ENCODE measurements at places on chromosomes 5 and 9.

- DNase-seq, result no peak
Observed at GRCh38 chr9:29838491-29839020, 2265.3 kb upstream of the C9orf72 start.

DNA sequence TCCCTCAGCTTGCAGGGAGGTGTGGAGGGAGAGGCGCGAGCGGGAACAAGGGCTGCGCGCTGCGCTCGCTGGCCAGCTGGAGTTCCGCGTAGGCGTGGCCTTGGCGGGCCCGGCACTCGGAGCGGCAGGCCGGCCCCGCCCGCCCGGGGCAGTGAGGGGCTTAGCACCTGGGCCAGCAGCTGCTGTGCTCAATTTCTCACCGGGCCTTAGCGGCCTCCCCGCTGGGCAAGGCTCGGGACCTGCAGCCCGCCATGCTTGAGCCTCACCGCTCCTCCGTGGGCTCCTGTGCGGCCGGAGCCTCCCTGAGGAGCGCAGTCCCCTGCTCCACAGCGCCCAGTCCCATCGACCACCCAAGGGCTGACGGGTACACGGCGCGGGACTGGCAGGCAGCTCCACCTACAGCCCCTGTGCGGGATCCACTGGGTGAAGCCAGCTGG lies 1516.4 kb downstream of the EFNA5 start:
- no peak for DNase-seq

GRCh38 chr9:5186416-5187169 lies 1.2 kb upstream of the INSL6 start:
- DNase-seq, result peak; percentile 37

DNA sequence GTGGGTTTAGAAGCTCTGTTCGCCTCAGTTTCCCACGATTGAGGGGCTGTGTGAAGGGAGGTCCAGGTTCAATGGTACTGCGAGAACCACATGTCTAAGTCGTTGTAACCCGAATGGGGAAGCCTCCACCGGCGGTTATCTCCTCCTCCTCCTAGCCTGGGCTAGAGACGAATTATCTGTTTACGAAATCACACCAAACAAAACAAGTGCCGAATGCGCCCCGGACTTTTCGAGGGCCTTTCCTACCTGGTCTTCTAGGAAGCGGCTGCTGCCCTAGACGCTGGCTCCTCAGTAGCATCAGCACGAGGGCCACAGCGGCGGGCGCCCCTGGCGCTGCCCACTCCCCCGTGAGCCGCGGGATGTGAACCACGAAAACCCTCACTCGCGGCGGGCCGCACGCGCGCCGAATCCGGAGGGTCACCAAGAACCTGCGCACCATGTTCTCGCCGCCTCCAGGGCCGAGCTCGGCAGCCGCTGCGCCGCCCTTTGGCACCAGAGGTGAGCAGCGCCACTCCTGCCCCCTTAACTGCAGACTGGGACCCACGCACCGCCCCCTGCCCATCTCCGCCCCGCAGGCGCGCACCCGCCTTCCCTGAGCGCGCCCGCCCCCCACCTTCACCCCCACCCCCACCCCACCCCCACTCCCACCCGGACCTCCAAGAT lies at the start of gene CDKN2A:
CDKN2A (minus strand) TSS at position 500 of the 663 bp plus-strand sequence.
- peak; percentile 70 for DNase-seq

DNA sequence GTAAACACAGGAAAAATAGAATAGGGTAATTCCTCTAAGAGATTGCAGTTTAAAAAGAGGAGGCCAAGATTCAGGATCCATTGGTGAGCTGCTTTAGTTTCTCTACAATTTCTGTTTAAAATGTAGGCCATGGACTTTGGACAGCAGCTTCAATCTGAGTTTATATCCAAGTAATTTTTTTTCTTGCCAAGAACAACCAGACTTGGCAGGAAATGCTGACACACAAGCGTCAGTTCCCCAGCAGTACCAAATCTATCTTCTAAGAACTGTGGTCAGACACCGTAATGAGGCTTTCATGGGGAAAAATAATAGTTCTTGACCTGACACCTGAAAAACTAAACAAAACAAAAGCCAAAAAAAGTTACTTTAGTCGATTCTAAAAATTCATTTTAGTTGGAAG lies 528.8 kb downstream of the CSNK1G3 start:
- no peak for DNase-seq

GRCh38 chr5:6686915-6687409 lies 26.3 kb upstream of the TENT4A start:
- DNase-seq, result peak; percentile 73

- DNase-seq, result no peak
Observed at GRCh38 chr5:140175367-140176030, 511 bp downstream of the CYSTM1 start.

DNA sequence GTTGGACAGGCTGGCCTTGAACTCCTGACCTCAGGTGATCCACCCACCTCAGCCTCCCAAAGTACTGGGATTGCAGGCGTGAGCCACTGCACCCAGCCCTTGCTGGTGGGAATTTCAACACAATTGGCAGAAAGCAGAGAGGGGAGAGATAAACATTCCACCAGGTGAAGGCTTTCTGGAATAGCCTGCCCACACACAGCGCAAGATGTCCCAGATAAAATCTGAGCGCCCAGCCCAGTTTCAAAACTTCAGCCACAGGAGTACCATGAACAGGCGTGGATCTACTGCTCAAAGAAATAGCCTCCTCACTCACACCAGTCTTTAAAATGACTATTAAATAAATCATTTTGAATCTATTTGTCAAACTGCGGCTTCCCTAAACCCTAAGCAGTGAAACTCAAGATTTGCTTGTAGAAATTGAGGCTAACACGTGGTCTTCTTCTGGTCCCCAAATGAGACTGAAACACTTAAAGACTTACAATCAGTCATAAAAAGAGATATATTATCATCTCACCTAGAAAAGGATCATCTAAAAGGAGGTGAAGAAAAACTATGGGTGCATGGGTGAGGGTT lies 34.7 kb downstream of the CAPSL start:
- DNase-seq, result no peak

DNA sequence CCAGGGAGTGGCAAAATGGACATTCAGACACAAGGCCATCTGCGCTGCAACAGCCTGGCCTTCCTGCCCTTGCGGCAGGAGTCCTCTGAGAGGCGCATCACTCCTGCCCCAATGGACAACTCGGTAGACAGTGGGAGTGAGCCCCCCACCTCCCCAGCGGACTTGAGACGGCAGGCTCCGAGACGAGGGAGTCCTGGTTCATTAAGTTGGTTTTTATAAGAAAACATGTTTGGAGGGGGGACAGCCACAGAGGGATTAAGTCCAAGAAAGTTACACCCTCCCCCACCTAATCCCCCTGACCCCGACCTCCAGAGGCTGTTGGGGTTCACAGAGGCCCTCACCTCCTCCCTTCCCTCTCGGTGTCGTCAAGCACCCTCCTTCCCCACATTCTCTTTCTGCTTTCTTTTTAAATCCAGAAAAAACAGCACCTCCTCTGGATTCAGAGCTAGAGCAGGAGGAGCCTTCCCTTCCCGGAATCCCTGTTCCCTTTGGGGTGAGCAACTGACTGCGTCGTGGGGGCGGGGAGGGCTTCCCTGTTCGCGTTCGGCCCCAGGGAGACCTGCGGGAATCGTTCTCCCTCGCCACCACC lies 1.8 kb upstream of the EGR1 start:
- no peak for DNase-seq

- no peak for DNase-seq
Observed at GRCh38 chr9:94869415-94869843, 142.9 kb downstream of the AOPEP start.

DNA sequence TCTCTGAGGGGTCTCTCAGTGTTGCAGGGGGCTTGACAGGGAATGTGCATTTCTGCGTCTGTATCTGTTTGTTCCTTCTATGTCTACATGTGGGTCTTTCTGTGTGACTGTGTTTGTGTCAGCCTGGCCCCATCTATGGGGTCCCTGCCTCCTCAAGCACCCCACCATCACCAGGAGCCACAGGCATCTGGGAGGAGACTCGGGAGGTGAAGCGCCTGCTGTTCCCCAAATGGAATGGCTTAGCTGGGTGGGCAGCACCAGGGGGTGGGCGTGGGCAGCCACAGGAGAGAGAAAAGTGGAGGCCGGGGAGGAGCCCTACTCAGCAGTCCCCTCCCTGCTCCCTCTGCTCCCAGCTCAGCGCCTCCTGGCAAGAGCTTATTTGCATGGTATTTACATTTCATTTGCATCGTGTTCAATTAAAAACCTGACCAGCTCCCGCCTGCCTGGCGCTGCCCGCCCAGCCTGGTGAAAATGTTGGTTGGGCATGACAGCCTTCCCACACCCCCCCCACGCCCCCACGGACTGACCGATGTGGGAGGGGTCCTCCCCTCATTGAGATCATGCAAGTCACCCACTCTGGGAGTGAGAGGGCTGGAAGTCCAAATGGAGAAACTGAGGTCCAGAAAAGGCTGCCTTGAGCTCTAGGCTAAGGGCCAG lies 50.5 kb downstream of the CXXC5 start:
- DNase-seq, result peak; percentile 97

DNA sequence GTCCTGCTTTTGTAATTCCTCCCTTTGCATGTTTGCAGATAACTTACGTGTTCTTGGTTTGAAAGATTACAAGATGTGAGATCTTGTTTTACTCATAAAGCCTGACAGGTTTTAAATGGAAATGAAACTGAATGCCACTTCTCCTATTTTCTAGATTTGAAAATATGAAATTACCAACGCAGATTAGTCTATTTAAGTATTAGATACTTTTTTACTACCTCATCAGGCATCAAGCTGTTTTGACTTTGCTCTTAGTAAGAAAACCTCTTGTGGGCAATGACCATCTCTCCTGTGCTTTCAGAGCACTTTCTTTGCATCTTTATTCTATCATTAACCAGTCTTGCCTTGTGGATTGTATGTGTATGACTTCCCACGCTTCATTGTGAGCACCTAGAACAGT lies 3.5 kb downstream of the DMXL1 start:
- DNase-seq, result no peak

- no peak for DNase-seq
Observed at GRCh38 chr5:108339220-108339619, 42.7 kb downstream of the FBXL17 start.

DNA sequence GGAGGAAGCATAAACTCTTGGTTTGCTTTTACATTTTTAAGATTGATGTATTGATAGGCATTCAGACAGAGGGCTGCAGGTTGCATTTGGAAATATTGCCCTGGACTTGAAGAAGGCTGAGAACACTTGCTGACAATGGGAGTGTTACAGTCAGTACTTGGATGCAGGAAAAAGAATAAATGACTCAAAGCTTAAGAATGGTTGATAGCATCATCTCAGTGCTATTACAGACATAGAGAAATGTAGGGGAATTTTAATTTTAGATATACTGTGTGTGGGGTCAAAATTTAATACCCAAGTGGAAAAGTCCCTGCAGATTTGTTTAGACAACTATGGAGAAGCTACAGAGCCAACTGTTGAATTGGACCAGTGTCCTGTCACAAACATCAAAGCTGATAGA lies 101.1 kb downstream of the ISL1 start:
- DNase-seq, result no peak

GRCh38 chr9:37788332-37788731 lies 3.5 kb upstream of the EXOSC3 start:
- DNase-seq, result no peak

All from H7 (cell line).